ENCODE measurements at places on chromosomes 7 and 10. TPM values are rescaled to one million over a fixed set of nuclear protein-coding genes. Genes with fewer than 3 reads are reported as not detected.
A peak's percentile ranks its signal among the peaks of the same experiment; 100 is the strongest.

The NPSR1 gene
- not detected for total RNA-seq

The GNAT3 gene
- total RNA-seq, result not detected

The OR6V1 gene
- not detected for total RNA-seq

The ACTR3C gene
- total RNA-seq, result 6.1 TPM

The FGFBP3 gene
- total RNA-seq, result 1.4 TPM

GRCh38 chr7:152899548-152900109, 140.1 kb downstream of the ACTR3B start:
- no peaks in the 10 kb centered on the region for H3K27me3 ChIP-seq
- no peak overlapping the region for H3K27ac ChIP-seq
- peaks cover 5% of the 10 kb centered on the region for H3K4me1 ChIP-seq
- H3K4me3 ChIP-seq, result no peak overlapping the region
- no peak for DNase-seq
- no peaks in the 10 kb centered on the region for H3K36me3 ChIP-seq

DNA sequence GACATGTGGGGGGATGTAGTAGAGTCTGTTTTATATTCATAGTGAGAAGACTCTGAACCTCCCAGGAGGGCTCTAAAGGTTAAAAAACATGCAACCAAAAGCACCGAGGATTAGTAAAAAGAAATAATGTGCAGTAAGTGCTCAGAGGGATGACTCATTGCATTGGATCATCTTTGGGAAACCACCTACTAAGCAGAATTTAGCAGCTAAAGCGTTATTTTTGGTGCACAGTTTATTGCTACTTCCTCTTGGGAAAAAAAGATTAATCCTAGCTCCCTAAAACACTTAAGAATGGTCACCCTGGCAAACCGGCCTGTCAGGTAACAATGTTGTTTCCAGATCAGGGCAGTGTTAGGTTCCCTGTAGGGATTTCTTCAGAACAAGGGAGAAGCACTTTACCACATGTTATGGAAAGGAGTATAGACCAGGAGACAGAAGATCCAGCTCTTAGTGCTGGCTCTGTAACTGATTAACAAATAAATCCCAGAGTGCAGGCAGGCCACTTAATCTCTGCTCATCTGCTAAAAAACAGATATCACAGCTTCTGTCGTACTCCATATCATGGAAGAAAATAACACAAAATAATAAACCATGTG, 44.8 kb upstream of the FAM133B start:
- no peak overlapping the region for H3K4me3 ChIP-seq
- DNase-seq, result no peak
- no peaks in the 10 kb centered on the region for H3K27me3 ChIP-seq
- no peaks in the 10 kb centered on the region for H3K4me1 ChIP-seq
- no peaks in the 10 kb centered on the region for H3K36me3 ChIP-seq
- no peak overlapping the region for H3K27ac ChIP-seq

DNA sequence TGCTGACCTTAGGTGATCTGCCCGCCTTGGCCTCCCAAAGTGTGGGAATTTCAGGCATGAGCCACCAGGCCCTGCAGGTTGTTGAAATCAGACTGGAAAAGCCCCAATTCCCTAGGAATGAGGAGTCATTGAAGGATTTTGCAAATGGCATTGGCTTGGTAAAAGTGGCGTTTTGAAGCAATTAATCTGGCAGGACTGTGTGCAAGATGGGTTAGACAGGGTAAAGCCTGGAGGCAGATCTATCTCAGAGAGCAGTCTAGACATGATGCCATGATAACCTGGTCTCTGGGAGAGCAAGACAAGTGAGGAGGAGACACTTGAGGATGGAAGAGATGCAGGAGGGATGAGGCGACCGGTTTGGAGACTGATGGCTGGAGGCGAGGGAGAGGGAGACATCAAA, 45.7 kb upstream of the UBE2H start:
- no peak overlapping the region for H3K4me3 ChIP-seq
- H3K4me1 ChIP-seq, result no peaks in the 10 kb centered on the region
- no peaks in the 10 kb centered on the region for H3K27me3 ChIP-seq

DNA sequence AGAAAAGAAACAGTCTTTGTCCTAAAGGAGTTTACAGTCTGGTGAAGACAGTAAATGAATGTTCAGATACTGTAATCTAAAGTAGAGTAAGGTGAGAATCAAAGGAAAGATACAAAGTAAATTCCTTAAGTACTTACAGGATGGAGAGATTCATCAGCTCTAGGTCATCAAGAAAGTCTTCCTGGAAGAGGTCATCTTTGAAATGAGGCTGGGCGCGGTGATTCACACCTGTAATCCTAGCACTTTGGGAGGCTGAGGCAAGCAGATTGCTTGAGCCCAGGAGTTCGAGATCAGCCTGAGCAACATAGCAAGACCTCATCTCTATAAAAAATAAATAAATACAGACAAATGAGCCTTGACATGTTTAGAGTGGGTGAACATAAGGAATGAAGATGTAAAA, 18.3 kb downstream of the FHIP2A start:
- H3K36me3 ChIP-seq, result no peaks in the 10 kb centered on the region
- H3K27ac ChIP-seq, result no peak overlapping the region
- no peak for DNase-seq
- H3K4me1 ChIP-seq, result no peaks in the 10 kb centered on the region

DNA sequence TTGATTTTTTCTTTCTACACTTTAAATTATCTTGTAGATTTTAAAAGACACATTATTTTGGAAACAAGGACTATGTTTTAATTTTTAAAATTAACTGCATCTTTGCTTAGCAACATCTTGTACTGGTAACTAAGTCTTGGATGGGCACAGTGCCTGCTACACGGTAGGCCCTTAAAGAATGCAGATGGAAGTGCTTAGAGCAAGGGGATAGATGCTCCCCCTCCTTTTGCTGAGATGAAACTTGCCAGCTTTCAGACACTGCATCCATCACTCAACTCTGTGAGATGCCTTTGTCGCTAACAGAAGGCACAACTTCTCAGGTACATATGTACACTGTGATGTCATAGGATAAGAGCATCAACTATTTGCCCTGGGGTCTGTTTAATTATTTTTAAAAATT, 103.9 kb downstream of the LRRC18 start:
- no peak overlapping the region for H3K4me3 ChIP-seq
- H3K27me3 ChIP-seq, result no peaks in the 10 kb centered on the region
- no peak for DNase-seq
- H3K27ac ChIP-seq, result no peak overlapping the region
- no peaks in the 10 kb centered on the region for H3K36me3 ChIP-seq

- no peak for DNase-seq
- H3K27ac ChIP-seq, result no peak overlapping the region
- no peak overlapping the region for H3K4me3 ChIP-seq
These were observed 1.5 kb downstream of the GSDME start for GRCh38 chr7:24755541-24756407.

GRCh38 chr10:132542086-132542775, 4.6 kb downstream of the INPP5A start:
- H3K4me3 ChIP-seq, result no peak overlapping the region
- DNase-seq, result no peak
- no peaks in the 10 kb centered on the region for H3K27me3 ChIP-seq
- H3K4me1 ChIP-seq, result peaks cover 44% of the 10 kb centered on the region

GRCh38 chr7:149836434-149836833, 1.7 kb upstream of the ZNF862 start:
- no peaks in the 10 kb centered on the region for H3K27me3 ChIP-seq
- no peak overlapping the region for H3K27ac ChIP-seq
- DNase-seq, result no peak
- H3K4me3 ChIP-seq, result no peak overlapping the region
- no peaks in the 10 kb centered on the region for H3K4me1 ChIP-seq
- no peaks in the 10 kb centered on the region for H3K36me3 ChIP-seq

GRCh38 chr10:94066411-94066810, 72.7 kb downstream of the PLCE1 start:
- no peaks in the 10 kb centered on the region for H3K4me1 ChIP-seq
- peak; percentile 25 for DNase-seq
- H3K27me3 ChIP-seq, result no peaks in the 10 kb centered on the region
- H3K4me3 ChIP-seq, result no peak overlapping the region

- H3K4me3 ChIP-seq, result no peak overlapping the region
- no peaks in the 10 kb centered on the region for H3K27me3 ChIP-seq
- H3K4me1 ChIP-seq, result no peaks in the 10 kb centered on the region
- DNase-seq, result no peak
These were observed 20.4 kb upstream of the ECHDC3 start for GRCh38 chr10:11721806-11722205.

DNA sequence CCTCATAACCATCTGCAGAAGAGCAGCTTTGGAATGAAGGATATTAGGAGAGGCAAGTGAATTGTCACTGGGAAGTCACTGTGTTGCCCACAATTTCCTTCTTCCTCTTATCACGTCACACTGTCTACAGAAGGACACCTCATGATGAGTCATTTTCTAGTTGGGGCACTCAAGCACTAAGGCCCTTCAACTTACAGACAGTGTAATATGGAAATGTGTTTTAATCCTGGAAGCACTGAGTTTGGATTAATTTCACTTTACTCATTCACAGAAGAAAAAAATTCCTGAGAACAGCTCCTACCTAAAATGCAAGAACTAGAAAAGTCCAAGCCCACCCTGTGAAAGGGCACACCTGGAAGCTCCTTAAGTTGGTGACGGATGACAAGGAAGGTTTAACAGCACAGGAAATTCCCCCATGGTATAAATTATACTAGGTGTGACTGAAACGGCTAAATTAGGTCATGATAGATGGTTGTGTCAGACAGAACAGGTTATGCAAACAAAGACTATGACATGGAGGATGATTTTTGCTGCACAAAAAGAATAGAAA, 56.6 kb downstream of the PARD3 start:
- H3K4me3 ChIP-seq, result no peak overlapping the region
- no peak overlapping the region for H3K27ac ChIP-seq
- no peaks in the 10 kb centered on the region for H3K27me3 ChIP-seq

DNA sequence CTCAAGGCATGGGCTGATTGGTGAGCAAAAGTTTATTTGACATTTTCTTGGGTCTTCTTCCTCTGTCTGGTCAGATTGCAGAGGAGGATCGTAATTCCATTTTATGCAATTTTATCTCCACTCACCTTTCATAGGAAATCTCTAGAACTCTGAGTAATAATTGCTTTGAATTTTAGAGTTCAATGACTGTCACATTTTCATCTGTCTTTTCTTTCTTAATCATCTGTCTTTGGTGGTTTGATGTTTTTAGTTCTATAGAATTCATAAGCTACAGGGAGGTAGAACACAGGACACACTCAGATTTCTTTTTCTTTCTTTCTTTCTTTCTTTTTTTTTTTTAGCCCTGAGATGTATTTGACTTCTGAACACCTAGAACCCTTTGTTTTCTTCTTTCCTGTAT, 11.6 kb downstream of the GATA3 start:
- no peaks in the 10 kb centered on the region for H3K27me3 ChIP-seq
- no peaks in the 10 kb centered on the region for H3K36me3 ChIP-seq
- no peak overlapping the region for H3K27ac ChIP-seq
- H3K4me1 ChIP-seq, result no peaks in the 10 kb centered on the region
- no peak overlapping the region for H3K4me3 ChIP-seq
- DNase-seq, result no peak
